ENCODE measurements at places on chromosomes 5 and 9.

GRCh38 chr5:142245786-142246185, 79.0 kb downstream of the SPRY4 start:
- DNase-seq, result no peak

DNA sequence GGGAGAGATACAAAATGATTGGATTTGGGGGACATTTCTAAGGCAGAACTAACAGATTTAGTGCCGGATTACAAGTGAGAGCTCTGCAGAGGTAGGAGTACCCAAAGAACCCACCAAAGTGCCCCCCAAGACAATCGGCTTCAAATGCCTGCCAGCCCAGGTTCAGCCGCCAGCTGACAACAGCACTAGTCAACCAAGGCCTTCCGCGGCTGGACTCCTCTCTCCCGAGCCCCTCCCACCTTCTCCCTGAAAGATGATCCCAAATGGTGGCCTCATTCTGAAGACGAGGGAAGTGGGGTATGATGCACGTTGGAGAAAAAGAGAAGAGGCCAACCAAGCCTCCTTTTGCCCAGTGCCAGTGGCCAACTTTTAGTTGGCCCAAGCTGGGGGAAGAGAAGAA, 210.4 kb upstream of the SLC30A5 start:
- no peak for DNase-seq

DNA sequence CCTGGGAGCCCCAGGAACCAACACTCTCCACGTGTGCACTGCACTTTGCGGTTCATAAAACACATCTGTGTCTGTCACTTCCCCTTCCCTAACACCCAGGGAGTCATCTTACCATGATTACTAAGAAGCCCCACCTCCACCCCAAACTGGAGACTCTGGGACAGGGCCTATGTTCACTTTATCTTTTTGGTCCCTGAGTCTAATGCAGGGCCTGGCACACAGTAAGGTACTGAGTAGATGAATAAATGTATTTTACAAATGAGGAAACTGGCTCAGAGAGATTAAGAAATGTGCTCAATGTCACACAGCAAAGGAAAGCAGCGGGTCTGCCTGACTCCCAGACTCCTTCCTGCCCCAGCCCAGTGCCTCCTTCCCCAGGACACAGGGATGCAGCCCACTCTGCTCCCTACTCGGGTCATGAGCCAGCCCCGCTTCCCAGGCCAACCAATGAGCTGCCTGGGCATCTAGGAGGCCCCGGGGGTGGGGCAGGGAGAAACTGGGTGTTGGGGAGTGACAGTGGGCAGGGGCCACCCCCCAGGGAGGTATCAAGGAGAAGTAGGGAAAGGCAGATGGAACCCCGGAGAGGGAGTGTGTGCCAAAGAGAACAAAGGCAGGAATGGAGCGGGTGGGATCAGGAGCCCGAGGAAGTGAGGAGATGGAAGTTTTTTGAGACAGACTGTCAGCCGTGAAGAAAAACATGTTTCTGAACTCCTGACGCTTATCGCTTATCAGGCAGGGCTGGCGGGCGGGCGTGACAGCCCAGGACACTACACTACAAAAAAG, 30.5 kb downstream of the SHB start:
- no peak for DNase-seq

GRCh38 chr9:131361202-131361833, 32.6 kb upstream of the PRRC2B start:
- peak; percentile 34 for DNase-seq

DNA sequence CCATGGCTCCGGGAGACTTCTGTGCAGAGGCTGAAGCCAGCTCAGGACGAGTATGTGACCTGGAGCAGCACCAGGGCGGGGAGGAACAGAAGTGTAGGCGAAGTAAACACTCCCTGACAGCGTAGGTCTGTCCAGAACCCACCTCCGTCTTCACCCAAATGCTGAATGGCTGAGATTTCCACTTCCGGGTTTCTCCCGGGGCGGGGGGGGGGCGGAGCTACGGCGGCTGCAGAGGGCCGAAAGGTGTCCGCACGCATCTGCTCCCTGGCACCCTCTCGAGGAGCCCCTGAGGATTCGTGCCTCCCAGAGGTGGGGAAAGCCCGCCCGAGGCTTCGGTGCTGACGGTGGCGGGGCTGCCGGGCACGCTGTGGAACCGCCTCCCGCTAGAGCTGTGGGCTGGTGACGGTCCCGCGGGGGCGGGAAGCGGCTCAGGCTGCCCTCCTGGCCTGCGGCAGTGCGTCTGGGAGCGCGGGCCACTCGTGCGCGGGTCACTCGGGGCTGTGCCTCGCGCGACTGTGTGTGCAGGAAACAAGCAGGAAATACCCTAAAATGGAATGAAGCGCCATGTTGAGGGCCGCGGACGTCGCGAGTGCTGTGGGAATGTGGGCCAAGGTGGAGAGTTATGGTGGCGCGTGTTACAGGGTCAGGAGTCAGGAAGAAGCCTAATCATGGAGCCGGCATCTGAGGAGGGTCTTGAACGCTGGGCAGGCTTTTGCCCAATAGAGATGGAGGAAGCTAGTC, 1425.4 kb downstream of the FOXD4L5 start:
- peak; percentile 4 for DNase-seq

DNA sequence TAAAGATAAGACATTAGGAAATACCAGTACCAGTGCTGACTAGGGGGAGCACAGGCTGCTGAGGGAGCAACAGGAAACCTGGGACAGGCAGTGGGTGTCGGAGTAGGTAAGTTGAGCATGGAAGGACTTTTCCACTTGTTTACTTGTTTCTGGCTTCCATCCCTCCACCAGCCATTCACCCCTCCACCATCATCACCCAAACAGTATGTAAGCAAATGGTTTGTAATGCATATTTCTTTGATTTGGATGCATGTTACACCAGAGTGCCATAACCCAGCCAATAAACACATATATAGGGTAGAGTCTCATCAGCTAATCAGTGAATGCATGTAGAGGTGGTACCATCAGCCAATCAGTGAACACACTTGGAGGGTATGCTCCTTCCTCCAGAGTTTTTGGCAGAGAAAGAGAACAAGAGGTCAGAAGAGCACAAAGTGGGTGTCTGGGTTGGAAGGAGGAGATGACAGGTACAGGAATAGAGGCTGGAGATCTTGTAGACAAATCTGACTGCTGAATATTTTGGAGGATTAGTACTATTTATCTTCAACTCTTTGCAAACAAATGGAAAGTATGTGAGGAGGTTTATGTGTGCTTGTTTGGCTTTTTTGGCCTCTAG, 37.7 kb upstream of the PDE8B start:
- no peak for DNase-seq

GRCh38 chr5:17037751-17038150, 101.7 kb upstream of the MYO10 start:
- DNase-seq, result no peak

DNA sequence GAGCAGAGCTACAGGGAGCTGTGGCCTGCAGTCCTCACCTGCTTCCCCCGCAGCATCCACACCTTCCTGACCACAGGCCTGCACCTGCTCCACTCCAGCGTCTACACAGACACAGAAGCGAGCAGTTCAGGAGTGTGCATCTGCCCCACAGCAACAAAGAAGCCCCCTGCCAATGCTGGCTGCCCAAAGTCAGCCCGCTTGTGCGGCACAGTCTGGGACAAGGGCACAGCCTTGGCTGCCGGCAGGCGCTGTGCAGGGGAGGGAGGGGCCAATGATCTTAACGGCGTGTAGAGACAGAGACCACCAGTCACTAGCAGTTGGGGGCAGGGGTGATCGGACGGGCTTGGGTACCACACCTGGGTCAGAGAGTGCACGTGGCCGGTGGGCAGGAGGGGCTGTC, 6.6 kb downstream of the BRD9 start:
- no peak for DNase-seq

- no peak for DNase-seq
Measured at GRCh38 chr5:179930788-179931473, 23.2 kb upstream of the TBC1D9B start.

DNA sequence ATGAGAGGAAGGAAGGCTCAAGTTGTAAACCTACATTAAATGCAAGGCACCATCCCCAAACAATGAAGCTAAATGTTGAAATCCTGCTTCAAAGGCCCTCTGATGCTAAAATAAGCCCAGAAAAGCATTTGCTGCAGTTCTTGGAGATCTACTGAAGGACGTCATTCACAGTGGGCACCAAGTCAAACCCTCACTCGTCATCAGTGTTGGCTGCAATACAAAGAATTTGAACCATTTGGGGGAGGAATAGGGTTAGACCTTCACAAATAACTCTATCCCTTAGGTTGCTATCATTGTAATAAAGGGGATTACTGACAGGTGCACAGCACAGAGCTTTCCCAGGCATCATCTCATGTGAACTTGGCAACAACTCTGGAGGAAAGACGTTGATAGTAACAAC, 9.3 kb upstream of the MEGF9 start:
- DNase-seq, result no peak

- DNase-seq, result no peak
Measured at GRCh38 chr9:117273612-117274011, 141.2 kb downstream of the ASTN2 start.

GRCh38 chr5:41447650-41448510, 62.5 kb downstream of the PLCXD3 start:
- DNase-seq, result no peak

DNA sequence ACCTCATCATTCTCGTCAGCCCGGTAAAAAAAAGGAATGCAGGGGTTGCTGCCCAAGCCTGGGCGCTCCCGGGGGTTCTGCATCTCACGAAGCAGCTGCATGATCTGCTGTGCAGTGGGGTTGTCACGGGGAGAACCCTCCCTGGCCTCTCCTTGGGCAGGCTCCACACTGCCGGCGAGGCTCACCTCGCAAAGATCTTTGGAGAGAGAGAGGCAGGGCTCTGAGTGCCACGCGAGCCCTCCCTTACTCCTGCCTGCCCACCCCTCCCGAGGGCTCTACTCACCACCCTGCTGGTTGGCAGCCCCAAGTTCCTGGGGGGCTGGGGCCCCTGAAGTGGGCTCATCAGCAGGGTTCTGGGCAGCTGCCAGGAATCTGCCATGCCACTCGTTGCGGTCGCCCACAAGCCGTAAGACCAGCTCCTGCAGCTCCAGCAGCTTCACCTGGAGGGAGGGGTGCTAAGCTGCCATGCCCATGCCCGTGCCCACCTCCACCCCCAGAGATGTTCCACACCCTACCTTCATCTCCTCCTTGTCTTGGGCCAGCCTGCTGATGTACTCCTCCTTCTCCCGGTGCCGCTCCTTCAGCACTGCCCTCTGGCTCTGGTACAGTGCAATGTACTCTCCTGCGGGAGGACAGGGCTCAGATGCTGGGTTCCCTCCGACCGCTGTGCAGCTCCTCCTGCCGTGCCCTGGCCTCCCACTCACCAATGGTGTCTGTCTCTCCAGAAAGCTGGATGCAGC, 18.6 kb downstream of the GOLGA2 start:
- DNase-seq, result no peak

DNA sequence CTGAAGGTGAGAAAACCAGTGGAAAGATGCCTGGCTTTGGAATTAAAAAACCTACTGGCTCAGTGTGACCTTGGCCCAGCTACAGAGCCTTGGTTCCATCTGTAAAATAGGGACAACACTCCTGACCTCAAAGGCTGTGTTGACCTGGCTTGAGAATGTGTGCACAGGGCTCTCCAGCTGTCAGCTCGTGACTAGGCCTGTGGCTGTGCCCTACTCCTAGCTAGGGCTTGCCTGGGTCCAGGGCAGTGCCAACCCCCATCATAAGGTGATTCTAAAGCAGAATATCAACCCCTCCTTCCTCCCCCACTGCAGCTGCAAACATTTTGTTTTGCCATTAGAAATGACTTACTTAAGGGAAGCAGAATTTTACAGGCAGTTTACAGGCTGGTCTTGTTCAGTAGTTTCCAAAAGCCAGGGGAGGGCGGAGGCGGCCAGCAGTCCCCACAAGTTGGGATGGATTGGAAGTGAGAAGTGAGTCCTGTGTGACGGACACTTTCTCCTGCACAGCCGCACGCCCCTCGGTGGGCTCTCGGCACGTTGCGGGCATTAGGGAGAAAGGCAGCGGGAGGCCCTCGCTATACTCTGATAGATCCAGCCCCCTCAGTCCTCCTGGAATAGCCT, 7.3 kb downstream of the PITX1 start:
- DNase-seq, result no peak

DNA sequence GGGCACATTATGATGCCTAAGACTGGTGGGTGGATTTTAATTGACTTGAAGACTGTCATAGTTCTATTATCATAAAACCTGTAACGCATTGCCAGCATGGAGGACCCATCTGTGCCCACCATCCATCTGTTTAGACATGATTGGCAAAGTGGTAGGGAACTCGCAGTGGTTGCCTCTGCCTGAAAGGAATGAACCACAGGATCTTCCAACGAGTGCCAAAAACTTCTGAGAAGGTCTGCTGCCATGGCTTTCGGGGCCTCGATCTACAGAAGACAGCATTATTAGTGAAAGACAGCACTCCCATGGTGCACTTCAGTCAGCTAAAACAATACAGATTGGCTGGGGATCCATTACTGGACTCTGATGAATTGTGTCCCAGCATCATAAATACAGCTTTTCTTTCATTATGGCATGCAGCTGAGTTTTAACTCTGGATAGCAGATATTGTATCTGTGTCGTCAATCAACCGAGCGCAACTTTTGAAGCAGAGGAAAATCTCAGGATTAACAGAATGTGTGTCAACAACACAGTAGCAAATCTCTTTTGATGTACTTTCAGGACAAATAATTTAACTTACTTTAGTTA, 74.3 kb downstream of the ZDHHC21 start:
- no peak for DNase-seq

GRCh38 chr5:97266576-97266975, 83.5 kb upstream of the RIOK2 start:
- DNase-seq, result no peak

- no peak for DNase-seq
Measured at GRCh38 chr9:21381448-21382339, 3.5 kb downstream of the IFNA2 start.

DNA sequence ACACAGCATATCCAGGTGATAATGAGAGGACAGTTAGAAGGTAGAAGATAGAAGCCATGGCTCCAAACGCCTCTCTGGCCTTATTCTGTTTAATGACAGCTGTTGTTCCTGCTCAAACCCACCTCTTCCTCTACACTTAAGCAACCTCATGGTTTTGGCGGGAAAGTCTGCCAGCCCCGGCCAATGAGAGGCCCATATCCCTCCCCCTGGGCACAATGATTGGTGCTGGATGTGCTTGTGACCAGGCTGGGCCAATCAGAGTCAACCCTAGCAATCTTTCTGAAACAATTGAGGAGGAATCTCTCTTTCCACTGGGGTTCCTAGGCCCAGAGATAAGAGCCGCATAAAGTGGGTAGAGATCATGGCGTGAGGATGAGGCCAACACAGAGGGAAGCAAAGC, 4.8 kb upstream of the GFI1B start:
- DNase-seq, result peak; percentile 13

GRCh38 chr5:36978196-36978595, 101.6 kb downstream of the NIPBL start:
- no peak for DNase-seq

GRCh38 chr9:5416953-5417352, 20.8 kb downstream of the PLGRKT start:
- no peak for DNase-seq
